ENCODE measurements at places on chromosomes 4 and X.

DNA sequence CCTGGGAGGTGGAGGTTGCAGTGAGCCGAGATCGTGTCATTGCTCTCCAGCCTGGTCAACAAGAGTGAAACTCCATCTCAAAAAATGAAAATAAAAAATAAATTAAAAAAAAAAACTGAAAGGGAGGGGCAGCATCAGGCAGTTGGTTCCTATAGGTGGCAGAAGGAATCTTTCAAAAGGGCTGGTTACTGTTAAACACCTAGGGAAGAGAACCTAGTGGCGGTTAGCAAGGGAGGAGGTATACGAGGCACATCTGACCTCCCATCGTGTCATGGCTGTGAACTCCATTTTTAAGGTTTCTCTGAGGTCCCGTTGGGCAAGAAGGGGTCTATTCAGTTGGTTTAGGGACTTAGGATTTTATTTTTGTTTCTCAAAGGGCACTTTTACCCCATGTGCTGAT is 150.1 kb downstream of the SLC7A11 start:
- no peak for DNase-seq

DNA sequence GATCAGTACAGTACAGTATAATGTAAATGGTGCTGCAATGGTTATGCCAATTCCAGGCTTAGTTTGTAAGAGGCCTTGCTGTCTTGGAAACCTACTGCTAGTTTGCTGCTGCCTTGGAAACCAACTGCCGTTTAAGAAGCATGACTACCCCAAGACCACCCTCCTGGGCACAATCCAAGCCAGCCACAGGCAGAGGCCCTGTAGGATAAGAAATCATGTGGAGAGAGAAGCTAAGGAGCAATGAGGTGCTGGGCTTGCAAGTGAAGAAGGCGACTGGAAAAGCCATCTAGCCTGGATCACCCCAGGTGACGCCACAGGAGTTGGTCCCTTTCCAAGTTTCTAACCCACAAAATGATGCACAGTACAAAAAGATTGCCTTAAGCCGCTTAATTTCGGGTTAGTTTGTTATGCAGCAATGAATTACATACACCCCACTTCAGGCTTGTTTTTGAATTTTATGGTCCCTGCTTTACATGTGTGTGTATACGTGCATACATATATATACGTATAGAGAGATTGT is 16.9 kb downstream of the ZFP42 start:
- peak; percentile 70 for DNase-seq

- DNase-seq: no peak
These were observed 35.2 kb upstream of the LNX1 start for GRCh38 chr4:53626491-53626890.

- peak; percentile 57 for DNase-seq
These were observed 75.0 kb downstream of the EVC start for GRCh38 chr4:5785806-5786680.

DNA sequence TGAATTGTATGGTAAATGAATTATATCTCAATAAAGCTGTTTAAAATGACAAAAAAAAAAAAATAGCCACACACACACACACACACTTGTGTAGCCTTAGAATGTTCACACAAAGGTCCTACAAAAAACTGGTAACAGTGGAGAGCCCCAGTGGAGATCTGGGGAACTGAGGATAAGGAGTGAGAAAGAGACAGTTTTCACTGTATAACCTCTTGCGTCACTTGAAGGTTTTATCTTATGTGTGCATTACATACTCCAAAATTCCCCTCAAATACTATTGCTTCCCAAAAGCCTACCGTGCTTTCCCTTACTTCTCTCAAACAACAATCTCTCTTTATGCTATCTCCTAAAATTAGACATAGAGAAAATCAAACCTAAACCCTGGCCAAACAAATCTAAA is 67.8 kb downstream of the SMC1A start:
- DNase-seq: no peak

DNA sequence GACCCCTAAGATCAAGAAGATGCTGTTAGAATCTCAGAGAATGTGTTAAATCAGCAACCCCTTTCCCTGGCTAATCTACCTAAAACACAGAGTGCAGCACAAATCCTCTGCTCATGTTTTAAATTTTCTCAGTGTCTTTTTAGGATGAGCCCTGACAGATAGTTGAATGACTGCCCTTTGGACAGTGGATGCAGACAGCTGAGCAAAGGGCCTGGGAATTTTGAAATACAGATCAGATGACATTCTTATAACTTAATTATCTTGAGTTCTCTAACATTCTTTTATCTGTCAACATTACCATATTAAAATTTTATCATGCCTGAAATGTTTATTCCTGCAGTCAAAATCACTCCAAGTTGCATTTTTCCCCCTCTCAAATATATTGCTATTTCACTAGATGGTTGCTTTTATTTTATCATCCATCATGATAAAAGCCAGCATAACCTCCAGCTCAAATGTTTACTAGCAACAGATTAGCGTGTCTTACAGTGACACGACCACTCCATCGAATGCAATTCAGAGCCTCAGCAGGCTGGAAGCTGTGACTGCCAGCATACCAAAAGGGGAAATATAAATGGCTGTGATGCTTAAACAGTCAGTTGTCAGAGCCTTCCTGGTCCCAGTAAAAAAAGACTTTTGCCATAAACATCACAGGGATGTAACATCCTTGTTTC is 22.8 kb upstream of the ARHGAP24 start:
- DNase-seq: no peak

- no peak for DNase-seq
These were observed 71.3 kb downstream of the EVC2 start for GRCh38 chr4:5636766-5637670.

DNA sequence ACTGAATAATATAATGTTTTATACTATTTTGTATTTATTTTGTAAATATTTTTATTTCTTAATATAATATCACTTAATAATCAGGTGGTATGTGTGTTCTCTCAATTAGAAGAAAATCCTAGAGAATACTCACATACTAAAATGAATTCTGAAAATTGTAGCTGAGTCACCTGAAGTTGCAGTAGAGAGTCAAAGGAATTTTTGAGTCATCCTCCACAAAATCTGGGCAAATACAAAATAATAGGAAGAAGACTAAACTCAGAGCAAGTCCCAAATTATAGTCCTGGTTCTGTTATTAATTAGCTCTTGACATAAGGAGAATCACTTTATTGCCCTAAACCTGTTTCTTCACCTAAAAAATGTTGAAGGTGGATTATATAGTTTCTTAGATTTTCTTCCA is 57.8 kb downstream of the SPATA4 start:
- peak; percentile 45 for DNase-seq

DNA sequence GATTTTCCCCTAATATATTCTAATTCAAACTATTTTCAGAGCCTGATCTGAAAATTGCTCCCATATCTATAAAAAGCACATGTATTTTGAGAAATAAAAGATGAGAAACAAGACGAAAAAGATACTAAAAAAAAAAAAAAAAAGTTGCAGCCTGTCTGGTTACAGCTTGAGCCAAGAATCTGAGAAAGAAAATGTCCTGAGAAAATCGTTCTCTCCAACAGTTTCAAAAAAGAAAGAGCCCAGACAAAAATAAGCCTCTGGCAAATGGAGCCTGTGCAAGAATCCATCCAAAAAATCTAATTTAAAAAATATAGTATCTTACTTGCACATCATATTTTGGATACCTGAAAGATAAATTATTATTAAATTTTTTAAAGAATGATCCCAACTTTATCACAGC is 163.0 kb upstream of the TBL1X start:
- DNase-seq: no peak

GRCh38 chrX:103017542-103017941 is 46.4 kb downstream of the BEX1 start:
- DNase-seq: no peak

GRCh38 chr4:123510221-123510620 is 113.6 kb downstream of the SPRY1 start:
- no peak for DNase-seq

- peak; percentile 33 for DNase-seq
These were observed 1.1 kb downstream of the NUDT9 start for GRCh38 chr4:87423317-87424098.
